ENCODE measurements at places on chromosomes 4 and X.

- DNase-seq: no peak
These were observed 145.8 kb upstream of the ATP6AP2 start for GRCh38 chrX:40434947-40435346.

DNA sequence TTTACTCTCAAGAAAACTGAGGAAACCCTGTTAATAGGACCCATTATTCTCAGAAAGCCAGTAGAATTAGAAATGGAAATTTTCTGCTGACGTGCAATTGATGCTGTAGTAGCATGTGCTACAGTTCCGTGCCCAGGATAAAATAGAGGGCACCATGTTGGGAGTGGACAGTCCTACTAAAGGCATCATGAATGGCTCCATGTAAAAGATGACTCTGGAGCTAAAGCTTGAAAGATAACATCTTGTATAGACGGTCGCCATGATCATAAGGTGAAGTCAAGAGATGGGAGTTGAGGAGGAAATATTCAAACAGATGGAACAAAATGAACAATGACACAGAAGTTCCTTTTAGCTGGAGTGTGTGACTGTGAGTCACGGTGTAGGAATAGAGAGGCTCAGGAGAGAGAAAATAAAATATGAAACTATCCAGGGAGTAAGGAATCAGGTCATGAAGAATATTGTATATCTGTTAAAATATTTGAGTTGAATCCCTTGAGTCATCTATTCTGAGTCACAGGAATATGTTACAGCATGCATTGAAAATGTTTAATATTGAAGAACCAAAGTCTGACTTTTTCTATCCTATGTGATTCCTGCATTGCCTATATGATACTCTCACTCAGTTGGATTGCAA, 31.8 kb downstream of the ANXA10 start:
- no peak for DNase-seq

DNA sequence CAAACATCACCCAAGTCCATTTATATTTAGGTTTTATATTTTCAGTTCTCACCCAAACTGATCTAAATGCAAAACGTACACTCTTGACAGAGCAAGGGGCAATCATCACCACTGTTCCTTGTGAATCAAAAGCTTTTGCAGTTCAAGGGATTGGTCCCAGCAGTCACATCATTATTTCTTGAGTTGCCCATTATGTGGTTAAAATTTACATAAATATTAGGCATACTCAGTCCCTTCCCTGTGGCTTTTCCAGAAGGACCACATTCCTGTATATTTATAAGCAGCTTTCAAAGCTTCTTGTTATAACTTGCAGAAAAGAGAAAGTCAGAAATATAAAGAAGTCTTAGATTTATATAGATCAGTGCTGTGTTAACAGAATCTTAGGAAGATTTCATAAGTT, 224.4 kb downstream of the CLCN4 start:
- no peak for DNase-seq

DNA sequence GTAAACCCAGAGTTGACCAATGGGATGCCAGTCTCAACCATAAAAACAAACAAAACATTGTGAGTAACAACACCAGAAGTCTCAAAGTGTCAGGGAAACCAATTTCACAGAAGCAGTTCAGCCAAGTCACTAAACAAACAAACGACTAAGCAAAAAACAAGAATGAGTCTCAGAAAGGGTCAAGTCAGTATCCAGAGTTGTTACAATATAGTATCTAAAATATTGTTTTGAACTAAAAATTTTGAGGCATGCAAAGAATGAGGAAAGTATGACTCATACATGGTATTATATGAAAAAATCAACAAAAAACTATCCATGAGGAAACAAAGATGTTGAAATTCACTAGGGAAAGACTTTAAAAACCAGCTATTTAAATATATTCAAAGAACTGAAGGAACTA, 70.6 kb downstream of the AR start:
- DNase-seq: no peak

- no peak for DNase-seq
These were observed 16.6 kb upstream of the CXCL3 start for GRCh38 chr4:74055096-74055495.

DNA sequence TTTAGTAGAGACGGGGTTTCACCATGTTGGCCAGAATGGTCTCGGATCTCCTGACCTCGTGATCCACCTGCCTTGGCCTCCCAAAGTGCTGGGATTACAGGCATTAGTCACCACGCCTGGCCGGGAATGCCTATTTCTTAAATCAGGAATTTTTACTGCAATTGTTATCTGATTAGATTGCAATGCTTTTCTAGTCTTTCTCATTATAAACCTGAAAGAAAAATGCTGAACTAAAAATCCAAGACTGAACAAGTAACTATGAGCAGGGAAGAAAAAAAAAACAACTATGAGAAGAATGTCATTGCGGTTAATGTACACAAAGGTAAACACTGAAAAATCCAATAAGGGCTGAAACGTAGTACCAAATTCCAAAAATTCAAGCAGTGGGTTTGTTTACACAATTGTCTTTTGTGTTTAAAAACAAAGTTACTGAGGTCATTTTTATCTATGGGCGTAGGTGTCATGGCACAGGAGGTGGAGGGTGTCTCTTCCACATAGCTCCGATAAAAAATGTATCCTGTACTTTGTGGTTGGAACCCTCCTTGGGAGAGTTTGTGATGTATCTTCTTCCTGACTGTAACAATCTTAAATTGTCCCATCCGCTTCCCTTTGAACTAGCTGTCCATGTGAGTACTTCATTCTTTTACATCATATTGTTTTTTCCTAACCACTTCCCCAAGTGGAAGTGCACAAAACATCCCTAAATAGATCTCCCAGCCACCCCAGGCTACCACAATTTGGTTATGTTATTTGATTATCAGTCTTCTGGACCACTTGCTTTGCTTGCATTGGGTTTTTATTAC, 11.1 kb upstream of the TMEM156 start:
- DNase-seq: peak; percentile 16

GRCh38 chr4:186266729-186267456, 904 bp downstream of the F11 start:
- no peak for DNase-seq

- DNase-seq: peak; percentile 13
These were observed 119.3 kb upstream of the AP1S2 start for GRCh38 chrX:15973946-15974345.

GRCh38 chr4:110609044-110609750, 13.7 kb downstream of the PITX2 start:
- DNase-seq: no peak

- no peak for DNase-seq
These were observed 167.7 kb downstream of the PJA1 start for GRCh38 chrX:68997511-68997910.

DNA sequence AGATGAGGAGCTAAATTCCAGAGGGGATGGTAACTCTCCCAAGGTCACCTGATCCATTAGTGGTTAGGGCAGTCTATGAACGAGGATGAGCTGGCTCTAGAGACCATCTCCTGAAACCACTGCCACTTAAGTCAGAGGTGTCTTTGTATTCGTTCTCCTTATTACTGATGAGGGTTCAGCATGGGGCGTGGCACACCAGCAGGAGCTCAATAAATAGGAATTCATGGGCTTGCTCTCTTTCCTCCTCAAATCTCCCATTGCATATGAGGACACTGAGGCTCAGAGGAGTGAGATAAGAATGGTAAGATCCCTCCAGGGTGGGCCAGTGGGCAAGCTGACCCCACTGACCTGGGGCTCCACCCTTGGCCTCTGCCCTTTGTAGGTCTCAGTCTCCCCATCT, 1.7 kb upstream of the GATA1 start:
- DNase-seq: no peak

- DNase-seq: no peak
These were observed 79.6 kb upstream of the WDR1 start for GRCh38 chr4:10196191-10196590.

DNA sequence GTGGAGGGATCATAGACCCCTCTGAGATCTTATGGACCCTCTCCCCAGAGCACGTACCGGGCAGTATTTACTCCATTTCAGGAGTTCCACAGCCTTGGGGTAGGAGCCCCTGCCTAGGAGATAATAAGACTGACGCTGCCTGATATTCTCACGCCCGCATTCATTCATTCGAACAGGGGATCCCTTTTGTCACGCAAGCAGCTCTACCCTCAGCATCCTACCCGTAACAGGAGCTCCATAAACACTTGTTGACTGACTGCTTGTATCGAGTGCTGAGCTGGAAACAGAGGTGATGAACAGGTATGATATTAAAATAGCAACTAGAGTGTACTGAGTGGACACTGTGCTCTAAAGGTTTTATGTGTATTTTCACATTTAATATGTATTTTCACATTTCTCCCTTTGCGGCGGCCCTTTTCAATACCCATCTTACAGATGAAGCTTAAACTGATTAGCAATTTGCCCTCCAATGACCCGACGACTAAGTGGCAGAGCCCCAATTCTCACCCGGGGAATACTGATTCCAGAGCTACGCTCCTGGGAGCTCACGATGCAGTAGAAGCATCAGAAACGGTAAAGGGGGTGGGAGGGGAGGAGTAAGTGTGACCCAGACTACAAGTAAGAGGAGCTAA, 888 bp downstream of the RAB28 start:
- DNase-seq: no peak

- no peak for DNase-seq
These were observed 61.7 kb downstream of the NBDY start for GRCh38 chrX:56790778-56791177.

GRCh38 chr4:186024637-186025407, 44.1 kb upstream of the TLR3 start:
- no peak for DNase-seq

DNA sequence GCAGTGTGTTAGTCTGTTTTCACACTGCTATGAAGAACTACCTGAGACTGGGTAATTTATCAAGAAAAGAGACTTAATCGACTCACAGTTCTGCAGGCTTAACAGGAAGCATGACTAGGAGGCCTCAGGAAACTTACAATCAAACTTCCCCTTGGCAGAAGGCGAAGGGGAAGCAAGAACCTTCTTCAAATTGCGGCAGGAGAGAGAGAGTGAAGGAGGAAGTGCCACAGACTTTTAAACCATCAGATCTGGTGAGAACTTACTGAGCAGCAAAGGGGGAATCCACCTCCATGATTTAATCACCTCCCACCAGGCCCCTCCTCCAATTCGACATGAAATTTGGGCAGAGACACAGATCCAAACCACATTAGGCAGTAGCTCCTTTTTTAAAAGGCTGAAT, 59.2 kb upstream of the LEF1 start:
- DNase-seq: no peak

All from AML-193 (cell line).